Stimulated activated naive CD4-positive, alpha-beta T cell treated with Interleukin-2 at 50 U/mL for 16 hours (primary cell): ENCODE measurements at places on chromosomes 11 and 22.

GRCh38 chr11:62933285-62933684 lies 12.1 kb upstream of the CHRM1 start:
- no peak for DNase-seq

- DNase-seq = no peak
These were observed 211.7 kb downstream of the FAM76B start for GRCh38 chr11:95577716-95578460.

DNA sequence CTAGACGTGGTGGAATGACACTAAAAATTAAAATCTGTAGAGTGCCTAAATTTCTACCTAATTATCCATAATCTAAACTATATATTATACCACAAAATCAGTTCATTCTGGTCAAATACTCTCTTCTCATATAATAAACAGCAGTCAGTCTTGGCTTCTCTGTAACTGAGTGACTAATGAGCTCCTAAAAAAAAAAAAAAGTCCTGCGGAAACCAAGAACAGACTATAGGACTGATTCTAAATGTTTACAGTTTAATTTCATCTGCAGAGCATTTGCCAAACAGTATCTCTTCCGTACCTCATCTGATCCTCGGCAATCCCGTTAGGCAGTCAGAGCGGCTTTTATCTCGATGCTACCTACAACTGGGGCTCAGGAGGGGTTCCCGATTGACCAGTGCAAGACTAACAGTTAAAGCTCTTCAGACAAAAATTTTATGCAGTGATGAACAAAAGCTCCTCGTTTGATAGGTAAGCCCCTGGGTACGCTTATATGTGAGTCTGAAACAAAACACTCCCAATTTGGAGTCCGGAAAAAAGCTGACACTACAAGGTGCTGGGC lies 686 bp downstream of the KIF18A start:
- DNase-seq = no peak

DNA sequence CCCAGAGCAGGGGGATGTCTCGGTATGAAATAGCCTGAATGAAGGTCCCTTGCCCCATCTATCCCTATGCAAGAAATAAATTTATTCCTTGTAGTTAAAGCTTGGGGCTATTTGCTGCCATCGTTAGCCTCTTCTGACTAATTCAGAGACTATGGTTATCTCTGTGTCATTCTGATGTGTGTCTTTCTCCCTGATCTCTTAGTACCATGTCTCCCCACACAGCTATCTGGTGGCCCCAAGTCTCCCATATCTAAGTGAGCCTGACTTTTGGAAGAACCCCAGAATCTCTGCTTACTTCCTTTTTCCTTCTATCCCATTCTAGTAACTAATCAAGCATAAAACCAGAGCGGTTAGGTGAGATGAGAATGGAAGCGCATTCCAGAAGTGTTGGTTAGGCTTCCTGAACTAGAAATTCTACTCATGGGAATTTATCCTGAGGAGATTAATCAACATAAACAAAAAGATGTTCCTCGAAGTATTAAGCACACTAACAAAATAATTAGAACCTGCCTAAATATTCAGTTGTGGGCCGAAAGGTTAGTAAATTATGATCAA lies 71.4 kb upstream of the BMAL1 start:
- no peak for DNase-seq

GRCh38 chr11:96200243-96200642 lies 142.8 kb downstream of the MAML2 start:
- DNase-seq = no peak

GRCh38 chr11:6556139-6556949 lies 47.1 kb downstream of the RRP8 start:
- DNase-seq = no peak

DNA sequence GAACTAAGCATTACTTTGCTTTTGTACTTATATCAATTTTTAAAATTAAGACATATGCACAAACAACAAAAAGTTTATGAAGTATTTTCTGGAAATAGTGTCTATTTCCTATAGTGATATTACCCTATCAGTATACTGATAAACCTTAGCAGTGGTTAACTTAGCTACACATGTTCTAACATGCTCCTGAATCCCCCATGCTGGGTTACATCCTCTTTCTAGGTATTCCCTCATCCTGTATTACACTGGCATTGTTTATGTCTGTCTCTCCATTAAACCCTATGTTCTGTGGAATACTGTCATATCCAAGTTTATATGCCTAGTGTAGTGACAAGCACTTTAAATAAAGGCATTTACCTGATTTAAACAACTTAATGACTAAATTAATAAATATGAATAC lies 1.8 kb upstream of the FAR1 start:
- no peak for DNase-seq
